ENCODE measurements at places on chromosomes 12 and 14.

- DNase-seq: no peak
These were observed 12.1 kb downstream of the RNF212B start for GRCh38 chr14:23249824-23250223.

GRCh38 chr14:69320581-69321365 is 60.8 kb downstream of the GALNT16 start:
- no peak for DNase-seq

GRCh38 chr12:88206601-88207000 is 64.5 kb downstream of the TMTC3 start:
- DNase-seq: no peak

DNA sequence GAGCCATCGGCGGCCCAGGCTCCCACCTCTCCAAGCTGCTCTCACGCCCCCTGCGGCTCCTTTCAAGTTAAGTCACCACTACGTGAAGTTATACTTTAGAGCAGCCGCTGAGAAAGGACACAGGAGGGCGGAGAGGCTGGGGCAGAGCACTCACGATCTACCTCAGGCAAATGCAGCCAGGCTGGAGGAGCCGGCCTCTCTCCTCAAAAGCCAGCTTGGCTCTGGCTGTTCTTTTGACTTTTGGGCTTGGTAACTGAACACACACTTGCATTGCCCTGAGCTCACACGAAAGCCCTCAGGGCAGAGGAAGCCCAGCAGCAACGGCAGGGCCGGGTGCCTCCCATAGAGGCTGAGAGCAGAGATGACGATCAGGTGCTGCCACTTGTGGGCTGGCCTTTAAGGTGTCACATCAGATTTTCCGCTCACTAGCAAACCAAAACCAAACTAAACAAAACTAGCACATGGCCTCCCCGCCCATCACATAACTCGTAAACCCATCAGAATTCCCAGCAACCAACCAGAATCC is 75.2 kb downstream of the PITPNM2 start:
- DNase-seq: peak; percentile 70

- no peak for DNase-seq
These were observed 239.1 kb downstream of the DIO2 start for GRCh38 chr14:79972230-79972629.

DNA sequence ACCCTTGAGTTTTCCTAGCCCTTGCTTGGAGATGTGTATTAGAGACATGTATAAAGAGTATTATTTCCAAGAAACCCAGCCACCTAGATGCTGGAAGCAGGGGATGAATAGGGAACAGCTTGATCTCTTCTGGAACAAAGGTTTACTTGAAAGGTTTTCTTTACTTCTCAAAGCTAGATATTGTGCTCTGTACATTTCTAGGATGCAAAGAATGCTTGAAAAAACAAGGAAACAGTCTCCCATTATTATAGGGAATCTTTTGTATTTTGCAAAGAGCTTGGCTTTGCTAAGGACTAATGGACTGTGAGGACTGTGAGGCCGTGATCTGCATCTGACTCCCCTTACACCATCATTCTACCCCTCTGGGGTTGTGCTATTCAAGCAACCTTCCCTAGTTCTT is 77.9 kb downstream of the PRICKLE1 start:
- DNase-seq: no peak

GRCh38 chr14:41718477-41719166 is 111.9 kb downstream of the LRFN5 start:
- no peak for DNase-seq

- peak; percentile 7 for DNase-seq
These were observed 2.6 kb upstream of the KLRK1 start for GRCh38 chr12:10392394-10392930.

- no peak for DNase-seq
These were observed 25.1 kb upstream of the CDK17 start for GRCh38 chr12:96425321-96425720.

DNA sequence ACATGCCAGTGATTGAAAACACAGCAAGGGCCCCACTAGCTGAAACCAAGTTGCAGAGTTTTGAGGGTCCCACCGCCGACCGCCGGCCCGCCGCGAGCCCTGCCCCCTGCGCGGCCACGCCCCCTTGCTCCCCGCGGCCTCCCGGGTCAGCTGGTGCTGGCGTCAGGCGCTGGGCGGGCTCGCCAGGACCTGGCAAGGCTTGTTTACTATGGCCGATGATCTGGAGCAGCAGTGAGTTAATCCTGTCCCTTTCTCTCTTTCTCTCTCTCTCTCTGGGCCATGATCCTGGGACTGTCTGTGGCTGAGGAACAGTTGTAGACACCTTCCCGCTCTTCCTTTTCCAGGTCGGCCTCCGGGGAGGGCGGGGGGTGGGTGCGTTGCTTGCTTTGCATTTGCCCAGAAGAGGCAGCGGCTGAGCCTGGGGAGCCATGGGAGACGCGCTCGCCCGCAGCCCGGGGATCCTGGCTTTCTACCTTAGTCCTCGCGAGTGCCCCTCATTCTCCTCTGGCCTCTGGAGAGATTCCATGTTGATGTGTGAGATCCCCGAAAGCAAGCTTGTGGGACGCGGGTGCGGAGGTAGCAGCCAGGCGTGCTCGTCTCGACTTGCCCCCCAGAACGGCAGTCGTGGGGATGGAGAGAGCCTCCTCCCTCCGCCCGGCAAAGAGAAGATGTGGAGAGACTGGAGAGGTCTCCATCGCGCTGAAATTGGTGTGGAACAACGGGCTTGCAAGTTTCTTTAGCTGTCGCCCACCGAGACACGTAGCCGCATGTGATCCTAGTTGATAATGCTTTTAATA is at the start of gene ABHD4:
Gene ABHD4 (plus strand): TSS at position 202 of the 797 bp plus-strand sequence. CDS start 7 bp downstream, at position 209.
- DNase-seq: peak; percentile 29

- no peak for DNase-seq
These were observed 1.1 kb downstream of the GXYLT1 start for GRCh38 chr12:42143452-42144157.

DNA sequence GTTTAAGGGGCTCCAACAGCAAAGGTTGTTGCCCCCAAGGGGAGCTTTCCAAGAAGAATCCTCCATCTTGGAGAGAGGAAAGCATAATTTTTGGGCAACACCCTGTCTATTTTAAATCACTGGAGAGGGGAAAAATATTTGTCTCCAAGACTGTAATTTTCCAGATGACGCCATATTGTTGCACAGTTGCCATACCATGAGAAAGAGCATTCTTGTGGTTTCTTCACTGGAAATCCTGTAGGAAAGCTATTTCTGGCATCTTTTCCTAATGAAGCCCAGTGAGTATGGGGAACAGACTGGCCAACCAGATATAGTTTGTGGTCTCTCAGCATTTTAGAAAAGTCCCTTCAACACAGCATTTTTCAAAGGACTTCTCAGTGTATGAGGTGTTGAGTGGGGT is 88.1 kb upstream of the MANSC4 start:
- no peak for DNase-seq

DNA sequence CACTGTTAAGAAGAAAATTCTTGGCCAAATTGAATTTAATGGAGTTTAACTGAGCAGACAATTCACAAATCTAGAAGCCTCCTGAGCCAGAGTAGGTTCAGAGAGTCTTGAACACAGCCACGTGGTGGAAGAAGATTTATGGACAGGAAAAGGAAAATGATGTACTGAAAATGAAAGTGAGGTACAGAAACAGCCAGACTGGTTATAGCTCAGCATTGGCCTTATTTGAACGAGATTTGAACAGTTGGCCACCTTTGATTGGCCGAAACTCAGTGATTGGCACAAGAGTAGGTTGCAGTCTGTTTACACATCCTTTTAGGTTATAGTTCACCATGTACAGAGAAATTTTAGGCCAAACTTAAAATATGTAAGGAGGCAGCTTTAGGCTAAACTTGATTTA is 9.9 kb downstream of the OAS2 start:
- DNase-seq: no peak

- peak; percentile 29 for DNase-seq
These were observed 88.3 kb downstream of the LRRK2 start for GRCh38 chr12:40312982-40313576.

DNA sequence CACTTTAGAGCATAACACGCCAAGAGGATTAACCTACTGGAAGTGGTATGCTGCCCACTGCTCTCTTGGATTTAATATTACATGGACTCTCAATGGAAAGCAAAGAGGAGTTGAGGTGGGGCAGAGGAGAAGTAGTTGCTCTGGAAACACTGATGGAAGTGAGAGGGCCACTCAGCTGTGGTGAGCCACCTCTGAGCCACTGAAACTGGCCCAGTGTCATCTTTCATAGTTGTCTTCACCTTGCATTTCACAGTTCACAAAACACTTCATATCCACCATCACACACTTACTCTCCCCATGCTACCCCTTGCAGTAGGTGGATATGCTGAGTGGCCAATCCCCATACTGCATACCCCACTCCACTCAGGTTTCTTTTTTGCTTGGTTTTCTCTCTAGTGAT is 12.2 kb upstream of the PCED1B start:
- DNase-seq: no peak

DNA sequence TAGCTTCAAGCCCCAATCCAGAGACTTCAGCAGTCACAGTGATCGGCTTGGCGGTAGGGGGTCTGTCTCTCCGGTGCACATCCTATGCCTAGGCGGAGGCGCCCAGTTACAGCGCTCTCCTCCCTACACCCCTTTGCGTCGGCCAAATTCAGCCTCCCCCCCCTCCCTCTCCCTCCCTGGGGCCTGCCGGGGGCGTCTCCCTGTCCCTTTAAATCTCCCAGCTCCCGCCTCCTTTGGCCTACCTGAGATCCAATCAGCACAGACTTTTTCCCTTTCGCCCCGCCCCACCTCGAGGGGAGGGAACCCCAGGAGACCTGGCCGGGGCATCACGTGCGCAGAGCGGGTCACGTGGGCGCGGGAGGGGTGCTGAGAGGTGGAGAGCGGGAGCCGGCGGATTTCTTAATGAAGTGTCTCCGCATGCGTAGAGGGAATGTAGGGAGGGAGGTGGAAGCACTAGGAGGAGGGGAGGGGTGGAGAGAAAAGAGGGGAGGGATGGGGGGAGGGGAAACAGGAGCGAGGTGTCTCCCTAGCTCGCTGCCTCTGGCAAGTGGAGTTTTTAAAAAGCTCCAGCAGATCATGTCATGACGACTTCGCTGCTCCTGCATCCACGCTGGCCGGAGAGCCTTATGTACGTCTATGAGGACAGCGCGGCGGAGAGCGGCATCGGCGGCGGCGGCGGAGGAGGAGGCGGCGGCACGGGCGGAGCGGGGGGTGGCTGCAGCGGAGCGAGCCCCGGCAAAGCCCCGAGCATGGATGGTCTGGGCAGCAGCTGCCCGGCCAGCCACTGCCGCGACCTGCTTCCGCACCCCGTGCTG is at the start of gene HOXC13:
Gene HOXC13 (plus strand): TSS at position 506 of the 815 bp plus-strand sequence. CDS start 76 bp downstream, at position 582.
- peak; percentile 89 for DNase-seq
